Stimulated activated CD4-positive, alpha-beta T cell treated with anti-CD3 and anti-CD28 coated beads, Interleukin-12 subunit alpha, Interleukin-12 subunit beta, amount 100 ng/mL, for 24 hours (primary cell): ENCODE measurements at places on chromosomes 1 and 21.

- no peak for DNase-seq
Measured at GRCh38 chr1:222126052-222126451, 384.2 kb upstream of the DUSP10 start.

DNA sequence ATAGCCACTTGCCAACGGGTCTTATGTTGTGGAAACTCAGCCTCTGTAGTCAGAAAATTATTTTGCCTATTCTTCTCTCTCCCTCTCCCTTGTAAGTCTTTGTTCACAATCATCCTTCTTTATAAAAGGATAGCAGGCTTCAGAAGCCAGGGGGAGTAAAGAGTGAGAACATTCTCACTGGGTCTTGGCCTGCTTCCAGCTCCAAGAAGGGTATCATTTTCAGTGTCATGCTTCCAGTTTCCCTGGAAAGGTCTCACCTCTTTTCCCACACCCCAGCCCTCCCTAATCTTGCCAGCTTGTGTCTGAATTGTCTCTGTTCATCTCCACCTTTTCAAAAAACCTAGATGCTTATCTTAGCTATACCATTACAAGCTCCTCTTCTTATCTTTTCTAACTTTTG, 346.2 kb upstream of the LRRC7 start:
- DNase-seq, result no peak

- DNase-seq, result no peak
Measured at GRCh38 chr1:241299347-241299746, 57.7 kb downstream of the RGS7 start.

DNA sequence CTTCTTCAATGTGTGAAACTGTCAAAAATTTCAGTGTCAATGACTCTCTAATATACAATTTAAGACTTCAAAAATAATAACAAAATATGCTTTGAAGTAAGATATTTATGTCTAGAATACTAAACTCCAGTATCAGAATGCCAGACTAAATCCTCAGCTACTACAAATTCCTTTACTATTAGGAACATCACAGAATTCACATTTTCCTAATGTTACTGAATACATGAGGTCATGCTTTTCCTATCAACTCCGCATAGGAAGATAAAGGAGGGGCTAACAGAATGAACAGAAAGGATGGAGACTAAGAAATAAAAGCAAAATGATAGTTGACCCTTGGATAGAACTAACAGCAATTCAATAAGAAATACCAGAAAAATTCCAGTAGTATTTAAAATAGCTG, 292.7 kb downstream of the SDCCAG8 start:
- DNase-seq, result no peak

DNA sequence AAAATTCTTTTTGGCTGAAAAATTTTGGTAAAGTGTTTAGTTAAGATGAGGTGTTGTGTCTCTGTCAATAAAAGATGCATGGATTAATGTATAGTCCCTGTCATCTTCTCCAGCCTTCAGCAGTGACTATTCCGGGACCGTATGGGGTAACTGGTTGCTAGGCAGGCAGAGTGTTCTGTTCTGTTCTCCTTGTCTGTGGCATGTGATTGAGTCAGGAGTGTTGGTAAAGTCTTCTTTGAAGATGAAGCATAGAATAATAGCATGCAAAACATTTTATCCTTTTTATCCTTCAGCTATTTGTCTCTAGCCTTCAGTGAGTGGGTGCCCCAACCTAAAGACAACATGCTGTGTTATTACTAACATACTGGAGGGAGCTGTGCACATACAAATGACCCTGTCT, 74.6 kb downstream of the RGL1 start:
- DNase-seq, result no peak

GRCh38 chr1:57411262-57411661, 12.6 kb downstream of the DAB1 start:
- no peak for DNase-seq

DNA sequence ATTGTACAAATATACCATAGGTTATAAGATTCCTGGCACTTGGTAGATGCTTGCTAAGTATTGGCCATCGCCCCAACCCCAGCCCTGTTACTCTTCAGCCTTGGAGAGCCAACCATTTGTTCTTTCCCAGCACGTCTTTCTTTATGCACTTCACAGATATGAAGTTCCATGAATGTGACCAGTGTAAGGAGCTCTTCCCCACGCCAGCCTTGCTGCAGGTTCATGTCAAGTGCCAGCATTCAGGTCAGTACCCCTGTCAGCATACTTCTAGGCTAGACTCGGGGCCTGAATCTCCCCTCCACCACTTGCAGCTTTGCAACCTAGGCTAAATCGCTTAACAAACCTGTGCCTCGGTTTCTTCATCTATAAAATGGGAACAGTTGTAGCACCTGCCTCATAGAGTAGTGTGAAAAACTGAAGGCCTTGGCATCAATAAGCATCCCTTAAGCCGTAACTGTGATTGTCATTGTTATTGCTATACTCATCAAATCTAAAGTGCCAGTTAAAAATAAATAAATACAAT, 41.0 kb upstream of the EPHA8 start:
- no peak for DNase-seq

DNA sequence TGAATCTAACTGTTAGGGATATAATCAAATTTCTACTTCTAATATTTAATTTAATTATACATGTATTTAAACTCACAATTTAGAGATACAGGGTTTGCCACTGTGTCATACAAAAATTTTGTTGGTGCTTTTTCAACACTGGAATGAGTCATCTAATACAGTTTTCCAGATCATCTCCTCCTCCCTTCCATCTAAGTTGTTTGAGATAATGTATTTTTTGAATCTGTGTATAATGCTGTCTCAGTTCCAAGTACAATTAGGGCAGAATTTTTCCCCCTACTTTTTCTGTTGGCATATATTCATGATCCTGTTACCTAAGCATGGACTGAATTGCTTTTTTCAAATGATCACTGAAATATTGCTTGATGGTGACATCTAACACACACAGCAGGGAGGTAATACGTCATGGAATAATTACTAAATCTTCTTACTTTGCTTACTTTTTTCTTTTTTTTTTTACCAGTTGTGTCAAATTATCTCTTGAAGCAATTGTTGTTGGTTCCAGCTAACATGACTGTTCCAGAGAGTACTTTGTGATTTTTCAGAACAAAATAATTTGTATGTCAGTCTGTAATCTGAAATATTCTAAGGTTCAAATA, 146.0 kb downstream of the MAGI3 start:
- no peak for DNase-seq

DNA sequence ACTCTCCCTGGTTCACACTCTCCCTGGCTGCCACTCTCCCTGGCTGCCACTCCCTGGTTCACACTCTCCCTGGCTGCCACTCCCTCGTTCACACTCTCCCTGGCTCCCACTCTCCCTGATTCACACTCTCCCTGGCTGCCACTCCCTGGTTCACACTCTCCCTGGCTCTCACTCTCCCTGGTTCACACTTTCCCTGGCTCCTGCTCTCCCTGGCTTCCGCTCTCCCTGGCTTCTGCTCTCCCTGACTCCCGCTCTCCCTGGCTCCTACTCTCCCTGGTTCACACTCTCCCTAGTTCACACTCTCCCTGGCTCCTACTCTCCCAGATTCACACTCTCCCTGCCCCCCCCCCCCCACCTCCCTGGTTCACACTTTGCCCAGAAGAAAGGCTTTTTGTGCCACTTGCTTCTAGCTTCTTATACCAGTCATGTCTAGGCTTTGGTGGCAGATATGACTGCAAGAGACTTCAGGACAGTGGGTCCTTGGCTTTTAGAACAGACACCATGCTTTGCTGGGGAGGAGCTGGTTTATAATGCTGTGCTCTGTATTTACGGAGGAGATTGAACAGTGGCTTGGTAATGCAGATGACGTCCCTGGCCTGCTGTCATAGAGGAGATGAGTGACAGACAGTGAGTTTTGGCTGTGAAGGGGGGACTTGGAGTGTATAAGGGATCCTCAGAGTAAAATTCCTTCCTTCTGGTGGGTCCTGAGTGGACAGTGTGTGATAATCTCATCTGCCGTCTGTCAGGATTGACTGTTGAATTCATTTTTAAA, 17.0 kb downstream of the COQ8A start:
- DNase-seq, result no peak

DNA sequence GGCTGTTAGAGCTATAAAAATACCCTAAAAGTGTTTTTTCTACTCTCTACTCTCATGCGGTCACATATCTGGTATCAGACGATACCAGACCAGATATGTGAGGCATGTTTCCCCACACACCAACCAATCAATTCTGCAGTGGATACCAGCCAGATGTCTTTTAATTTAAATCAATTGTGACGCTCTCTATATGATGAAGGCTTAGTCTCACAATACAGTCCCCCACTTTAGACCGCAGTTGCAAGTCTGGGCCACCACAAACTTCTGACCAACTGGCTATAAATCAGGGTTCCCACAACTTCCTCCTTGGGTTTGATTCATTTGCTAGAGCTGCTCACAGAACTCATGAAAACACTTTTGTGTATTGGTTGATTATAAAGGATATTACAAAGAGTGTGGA, 586.1 kb upstream of the ZP4 start:
- DNase-seq, result no peak

- no peak for DNase-seq
Measured at GRCh38 chr1:215895276-215895675, 328.2 kb downstream of the KCTD3 start.

DNA sequence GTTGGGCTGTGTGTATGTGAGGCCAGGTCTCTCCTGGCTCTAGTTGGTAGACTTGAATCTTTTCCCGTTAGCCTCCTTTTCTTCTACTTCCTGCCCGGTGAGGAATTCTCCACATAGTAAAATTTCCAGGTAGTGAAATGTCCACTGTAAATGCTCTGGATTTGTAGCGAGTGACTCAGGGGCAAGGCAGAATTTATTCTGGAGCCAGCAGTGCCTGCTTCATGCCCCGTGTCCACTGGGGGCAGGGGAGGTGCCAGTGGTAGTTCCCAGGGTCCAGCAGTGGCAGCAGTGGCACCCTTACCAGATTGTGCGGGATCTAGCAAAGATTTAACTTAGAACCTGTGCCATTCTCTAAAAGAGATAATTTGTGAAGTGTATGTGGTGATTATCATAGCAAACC, 74.5 kb upstream of the USP24 start:
- DNase-seq, result no peak

- no peak for DNase-seq
Measured at GRCh38 chr1:209675565-209676154, 448 bp downstream of the G0S2 start.

- no peak for DNase-seq
Measured at GRCh38 chr1:112870887-112871646, 84.9 kb downstream of the SLC16A1 start.

DNA sequence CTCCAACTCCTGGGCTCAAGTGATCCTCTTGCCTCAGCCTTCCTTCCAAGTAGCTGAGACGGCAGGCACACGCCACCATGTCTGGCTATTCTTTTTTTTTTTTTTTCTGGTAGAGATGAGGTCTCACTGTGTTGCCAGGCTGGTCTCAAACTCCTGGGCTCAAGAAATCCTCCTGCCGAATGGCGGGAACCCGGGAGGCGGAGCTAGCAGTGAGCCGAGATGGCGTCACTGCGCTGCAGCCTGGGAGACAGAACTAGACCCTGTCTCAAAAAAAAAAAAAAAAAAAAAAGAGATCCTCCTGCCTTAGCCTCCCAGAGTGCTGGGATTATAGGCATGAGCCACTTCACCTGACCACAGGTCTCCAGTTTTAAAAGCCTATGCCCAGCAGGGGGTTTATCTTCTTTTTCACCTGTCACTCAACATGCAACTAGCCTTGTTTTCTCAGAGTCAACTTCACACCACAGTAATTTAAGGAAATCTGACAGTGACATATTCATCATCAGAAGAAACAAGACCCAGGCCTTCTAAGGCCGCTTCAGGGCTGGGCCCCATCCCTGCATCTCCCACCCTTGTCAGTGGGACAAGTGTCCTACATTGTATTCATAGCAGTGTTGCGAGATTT, 38.3 kb upstream of the GALNT2 start:
- no peak for DNase-seq

GRCh38 chr1:179968284-179968993, 13.8 kb downstream of the CEP350 start:
- DNase-seq, result no peak

GRCh38 chr1:118333601-118334210, 148.7 kb upstream of the SPAG17 start:
- no peak for DNase-seq

DNA sequence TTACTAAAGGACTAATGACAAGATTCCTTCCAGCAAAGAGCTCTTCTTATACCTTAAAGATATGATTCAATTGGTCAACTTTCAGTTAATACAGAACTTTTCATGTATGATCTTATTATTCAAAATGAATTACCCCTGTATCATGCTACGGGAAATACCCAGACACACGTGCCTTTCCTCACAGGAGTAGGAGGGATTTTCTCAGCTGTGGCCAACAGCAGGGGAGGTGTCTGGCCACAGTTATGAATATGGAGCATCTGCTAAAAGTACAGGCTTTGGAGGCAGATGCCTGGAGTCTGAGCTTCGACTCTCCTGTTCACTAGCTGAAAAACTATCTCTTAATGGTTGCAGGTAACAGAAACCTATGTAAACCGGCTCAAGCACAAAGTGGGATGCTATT, 53.6 kb downstream of the KIAA1614 start:
- DNase-seq, result no peak

- no peak for DNase-seq
Measured at GRCh38 chr1:29708381-29708780, 472.1 kb downstream of the PTPRU start.

DNA sequence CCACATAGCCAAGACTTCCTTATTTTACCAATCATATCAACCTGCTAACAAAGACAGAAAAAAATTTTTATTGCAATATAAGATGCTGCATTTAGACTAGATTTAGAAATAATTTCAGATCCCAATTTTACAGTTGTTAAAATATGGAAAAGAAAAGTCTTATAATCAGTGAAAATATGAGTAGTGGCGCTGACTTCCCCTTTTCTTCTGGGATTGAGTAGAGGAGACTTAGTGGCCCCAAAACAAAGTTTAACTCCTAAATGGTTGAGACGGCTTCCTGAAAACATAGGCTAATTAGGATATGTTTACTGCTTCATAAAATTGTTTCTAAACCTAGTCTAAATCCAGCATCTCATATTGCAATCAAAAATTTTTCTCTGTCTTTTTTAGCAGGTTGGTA, 68.4 kb downstream of the RAB3GAP2 start:
- DNase-seq, result no peak

GRCh38 chr1:33456502-33456886, 16.0 kb upstream of the ZSCAN20 start:
- DNase-seq, result no peak

DNA sequence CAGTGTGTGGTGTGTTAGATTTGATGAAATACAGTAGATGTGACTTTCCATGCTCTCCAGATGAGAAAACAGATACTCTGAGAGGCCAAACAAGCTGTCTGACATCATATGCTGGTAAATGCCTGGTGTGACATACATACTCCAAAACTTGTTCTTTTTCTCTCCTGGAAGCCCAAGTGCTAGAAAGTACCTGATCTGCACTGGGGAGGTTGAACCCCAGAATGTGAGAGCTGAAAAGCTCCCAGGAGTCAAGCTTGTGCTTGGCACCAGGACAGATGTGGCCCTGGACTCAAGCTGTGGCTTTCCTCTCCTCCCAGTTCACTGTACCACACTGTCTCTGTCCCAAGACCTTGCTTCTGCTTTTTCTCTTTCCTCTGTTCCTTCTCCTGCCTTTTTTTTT, 389.0 kb upstream of the USP24 start:
- no peak for DNase-seq

GRCh38 chr1:118911571-118911970, 76.6 kb downstream of the TBX15 start:
- no peak for DNase-seq
